ENCODE measurements at places on chromosomes 16 and 17.

GRCh38 chr17:70217571-70217970 lies 48.2 kb downstream of the KCNJ2 start:
- no peak for DNase-seq

GRCh38 chr17:82678265-82678891 lies 20.1 kb downstream of the RAB40B start:
- no peak for DNase-seq

GRCh38 chr17:801660-802059 lies 19.5 kb downstream of the MRM3 start:
- DNase-seq, result no peak

- DNase-seq, result no peak
These were observed 52.1 kb downstream of the FOXL1 start for GRCh38 chr16:86630471-86630870.

- peak; percentile 39 for DNase-seq
These were observed 16.3 kb upstream of the CDH15 start for GRCh38 chr16:89155184-89155679.

- no peak for DNase-seq
These were observed 147.0 kb downstream of the C16orf78 start for GRCh38 chr16:49520492-49521038.

DNA sequence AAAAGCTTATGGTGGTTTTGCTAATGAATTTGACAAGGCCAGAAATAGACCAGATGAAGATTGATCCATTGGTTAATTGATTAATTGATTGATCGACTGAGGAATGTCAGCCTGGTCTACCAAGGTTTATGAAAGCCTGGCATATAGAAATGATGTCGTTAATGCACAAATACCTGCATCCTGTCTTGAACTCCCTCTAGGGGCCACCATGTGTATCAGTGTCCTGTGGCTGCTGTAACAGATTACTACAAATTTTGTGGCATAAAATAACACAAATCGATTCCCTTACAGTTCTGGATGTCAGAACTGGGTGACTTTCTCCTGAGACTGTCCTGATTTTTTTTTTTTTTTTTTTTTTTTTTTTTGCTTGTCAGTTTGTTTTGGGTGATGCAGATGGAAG lies 553.2 kb downstream of the MAF start:
- DNase-seq, result no peak

- no peak for DNase-seq
These were observed 999 bp downstream of the XYLT1 start for GRCh38 chr16:17469741-17470181.

DNA sequence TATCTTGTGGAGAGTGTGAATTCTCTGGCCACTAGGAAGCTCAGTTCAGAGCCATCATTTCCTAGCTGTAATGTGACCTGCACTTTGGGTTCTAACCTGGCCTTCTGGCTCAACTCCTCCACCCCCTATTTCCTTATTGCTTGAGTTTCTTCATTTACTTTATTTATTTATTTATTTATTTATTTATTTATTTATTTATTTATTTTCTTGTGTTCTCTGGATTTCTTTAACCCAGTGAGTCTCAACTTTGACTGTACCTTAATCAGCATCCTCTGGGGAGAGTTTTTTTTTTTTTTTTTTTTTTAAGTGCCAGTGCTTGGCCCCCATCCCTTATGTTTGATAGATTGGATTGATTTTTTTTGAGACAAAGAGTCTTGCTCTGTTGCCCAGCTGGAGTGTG lies 18.1 kb downstream of the EPN2 start:
- no peak for DNase-seq

DNA sequence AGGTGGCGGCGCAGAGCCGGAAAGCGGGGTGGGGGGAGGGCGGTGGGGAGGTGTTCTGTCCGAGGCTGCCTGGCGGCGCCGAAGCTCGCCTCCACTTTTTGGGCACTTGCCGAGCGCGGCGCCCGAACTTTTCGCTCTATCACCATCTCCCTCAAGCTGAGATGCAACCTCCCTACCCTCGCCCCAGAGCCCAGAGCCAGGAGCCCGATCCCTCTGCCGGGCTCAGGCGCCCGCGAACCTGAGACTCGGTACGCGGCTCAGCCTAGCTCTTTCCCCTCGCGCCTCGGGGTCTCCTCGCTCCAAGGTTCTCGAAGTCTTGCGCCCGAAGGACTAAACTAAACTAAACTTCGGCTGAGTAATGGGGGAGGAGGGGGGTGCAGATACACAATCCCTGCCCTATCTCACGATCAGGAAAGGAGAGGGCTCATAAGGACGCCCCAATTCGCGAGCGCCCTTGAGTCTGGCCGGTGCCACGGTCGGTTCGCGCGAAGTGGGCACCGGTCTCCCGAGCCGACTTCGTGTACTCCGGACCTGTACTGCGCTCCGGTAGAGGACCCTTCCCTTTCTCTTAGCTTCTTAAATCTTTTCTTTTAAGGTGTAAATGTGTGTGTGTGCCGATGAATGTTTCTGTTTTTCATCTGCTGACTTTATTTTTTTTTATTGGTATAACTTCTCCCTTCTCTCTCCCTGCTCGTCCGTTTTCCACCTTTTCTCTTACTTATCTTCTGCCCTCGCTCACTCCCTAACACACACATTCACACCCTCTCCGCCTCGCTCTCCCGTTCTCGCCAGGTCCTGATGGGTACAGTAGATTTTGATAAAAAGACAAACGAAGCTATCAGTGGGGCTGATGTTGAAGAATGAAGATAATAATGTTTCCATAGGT lies 1.9 kb upstream of the SALL1 start:
- no peak for DNase-seq

GRCh38 chr17:44309472-44309871 lies 1.1 kb downstream of the RUNDC3A start:
- no peak for DNase-seq

GRCh38 chr17:70767102-70767701 lies 597.9 kb downstream of the KCNJ2 start:
- DNase-seq, result no peak

GRCh38 chr17:58970609-58971450 lies 135.8 kb downstream of the TRIM37 start:
- peak; percentile 22 for DNase-seq

Measured in GM04503 (cell line).